ENCODE measurements at places on chromosomes 4 and X. TPM values are rescaled to one million over a fixed set of nuclear protein-coding genes. Genes with fewer than 3 reads are reported as not detected.

- DNase-seq = no peak
These were observed 48.5 kb downstream of the ZNF141 start for GRCh38 chr4:385934-386707.

SYTL4 gene
- total RNA-seq = 37.1 TPM

GLRA2 gene
- not detected for total RNA-seq

GRCh38 chr4:117370944-117371668, 285.7 kb upstream of the TRAM1L1 start:
- DNase-seq = no peak

CLDN34 gene
- total RNA-seq = not detected

GRCh38 chr4:86653237-86653865, 59.2 kb downstream of the PTPN13 start:
- no peak for DNase-seq

- DNase-seq = peak; percentile 59
These were observed 2.5 kb upstream of the RS1 start for GRCh38 chrX:18674417-18674787.

DNA sequence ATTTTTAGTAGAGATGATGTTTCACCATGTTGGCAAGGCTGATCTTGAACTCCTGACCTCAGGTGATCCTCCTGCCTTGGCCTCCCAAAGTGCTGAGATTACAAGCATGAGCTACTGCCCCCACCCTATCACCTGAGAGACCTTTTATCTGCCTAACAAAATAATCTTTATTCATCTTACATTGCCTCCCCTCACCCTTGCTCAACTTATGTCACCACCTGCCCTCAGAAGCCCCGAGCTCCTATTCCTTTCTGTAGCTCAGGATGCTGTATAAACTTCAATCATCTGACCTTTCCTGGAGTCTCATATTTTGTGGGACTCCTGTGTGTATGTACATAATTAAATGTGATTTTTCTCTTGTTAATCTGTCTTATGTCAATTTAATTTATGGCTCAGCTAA, 29.7 kb upstream of the ENPP6 start:
- no peak for DNase-seq

All from Peyer's patch (tissue), 4 donors.